Esophagus mucosa (tissue), 1 donor: ENCODE measurements at places on chromosomes 3 and 15. TPM values are rescaled to one million over a fixed set of nuclear protein-coding genes. Genes with fewer than 3 reads are reported as not detected.

Gene DAZL
- not detected for total RNA-seq

Gene CPNE4
- 0.04 TPM for total RNA-seq

Gene EOMES
- 0.12 TPM for total RNA-seq

Gene PIERCE2
- total RNA-seq, result not detected

Gene ACSBG1
- total RNA-seq, result not detected

Gene SYNPR
- total RNA-seq, result not detected

Gene PATL2
- 1.2 TPM for total RNA-seq

Gene COX17
- total RNA-seq, result 24.9 TPM

Gene ASB14
- total RNA-seq, result not detected
